ENCODE measurements at places on chromosomes 3 and 15.

GRCh38 chr3:46242120-46242519, at the start of gene CCR3:
TSS of gene CCR3 (plus strand) at chr3:46242460. CDS start at chr3:46265159, 22,699 bp downstream.
- no peak for DNase-seq

DNA sequence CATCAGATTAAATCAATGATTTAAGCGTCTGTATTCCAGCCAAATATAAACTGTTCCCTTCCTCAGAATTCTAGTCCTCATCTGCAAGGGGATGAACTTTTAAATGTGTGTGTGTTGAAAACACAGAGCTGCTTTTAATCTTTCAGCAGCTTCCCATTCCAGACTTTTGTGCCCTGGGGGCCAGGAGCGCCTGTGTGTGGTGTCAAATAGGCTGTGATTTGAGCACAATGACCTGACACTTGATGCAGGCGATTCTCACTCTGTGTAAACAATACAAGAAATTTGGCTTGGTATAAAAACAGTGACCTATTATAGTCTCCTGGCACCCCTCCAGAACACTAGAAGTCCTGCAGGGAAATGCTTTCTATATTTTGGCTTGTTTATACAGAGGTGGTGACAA, 274.6 kb upstream of the ROPN1 start:
- no peak for DNase-seq

DNA sequence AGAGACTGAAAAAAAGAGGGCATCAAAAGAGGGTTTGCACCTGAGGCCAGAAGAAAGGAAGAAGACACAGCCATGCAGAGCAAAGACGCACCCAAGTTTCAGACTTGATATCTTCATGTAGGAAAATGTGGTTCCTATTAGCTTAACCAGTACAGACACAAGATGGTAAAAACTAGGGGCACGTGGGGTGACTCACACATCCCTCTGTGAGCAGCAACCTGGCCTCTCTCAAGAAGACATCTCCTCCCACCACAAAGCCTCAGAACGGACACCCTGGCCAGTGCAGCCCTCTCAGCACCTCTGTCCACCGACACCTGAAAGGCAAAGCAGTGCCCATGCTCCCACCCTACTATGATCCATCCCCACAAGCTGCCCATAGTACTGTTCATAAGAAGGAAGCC, 33.3 kb downstream of the GLB1 start:
- DNase-seq = no peak

- no peak for DNase-seq
Observed at GRCh38 chr3:102090721-102091045, 241.4 kb downstream of the NFKBIZ start.

- no peak for DNase-seq
Observed at GRCh38 chr15:29770796-29771195, 51.5 kb downstream of the TJP1 start.

- DNase-seq = no peak
Observed at GRCh38 chr3:15277861-15278500, 54.4 kb downstream of the SH3BP5 start.

GRCh38 chr15:78675206-78675605, 34.2 kb upstream of the CHRNB4 start:
- no peak for DNase-seq

GRCh38 chr3:111739311-111739911, 119.7 kb upstream of the PHLDB2 start:
- no peak for DNase-seq

GRCh38 chr3:100047455-100048141, 66.7 kb downstream of the FILIP1L start:
- DNase-seq = no peak

DNA sequence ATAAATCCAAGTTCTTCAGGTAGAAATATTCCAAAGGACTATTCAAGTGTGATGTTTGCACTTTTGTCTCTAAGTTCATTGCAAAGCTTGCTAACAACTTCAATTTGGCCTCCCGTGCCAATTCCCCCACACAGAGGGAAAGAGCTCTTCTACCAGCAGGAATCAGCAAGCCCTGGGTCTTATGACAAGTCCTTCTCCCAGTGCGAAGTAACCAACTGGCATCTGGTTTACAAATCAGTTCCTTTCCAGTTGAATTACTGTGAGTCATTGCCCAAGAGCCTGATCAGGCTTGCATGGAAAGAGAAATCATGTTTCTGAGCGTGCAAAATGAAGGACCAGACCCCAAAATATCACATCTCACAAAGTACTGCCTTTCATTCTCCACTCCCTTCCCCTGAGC, 62.7 kb upstream of the SLCO3A1 start:
- no peak for DNase-seq

- no peak for DNase-seq
Observed at GRCh38 chr3:156109989-156110388, 10.4 kb upstream of the KCNAB1 start.

GRCh38 chr15:32715276-32715675, 2.5 kb upstream of the GREM1 start:
- DNase-seq = no peak

- DNase-seq = no peak
Observed at GRCh38 chr15:29456255-29456654, 186.6 kb upstream of the NSMCE3 start.

DNA sequence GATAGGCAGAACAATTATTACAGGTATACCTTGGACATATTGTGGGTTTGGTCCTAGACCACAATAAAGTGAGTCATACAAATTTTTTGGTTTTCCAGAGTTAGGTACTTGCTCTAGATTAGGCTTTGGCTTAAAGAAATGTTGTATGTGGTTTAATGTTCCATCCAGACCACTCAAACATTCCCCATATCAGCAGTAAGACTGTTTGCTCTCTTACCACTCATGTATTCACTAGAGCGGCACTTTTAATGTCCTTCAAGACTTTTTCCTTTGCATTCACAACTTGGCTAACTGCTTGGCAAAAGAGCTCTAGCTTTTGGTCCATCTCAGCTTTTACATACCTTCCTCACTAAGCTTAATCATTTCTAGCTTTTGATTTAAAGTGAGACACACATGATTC, 250.5 kb upstream of the SETMAR start:
- DNase-seq = no peak

DNA sequence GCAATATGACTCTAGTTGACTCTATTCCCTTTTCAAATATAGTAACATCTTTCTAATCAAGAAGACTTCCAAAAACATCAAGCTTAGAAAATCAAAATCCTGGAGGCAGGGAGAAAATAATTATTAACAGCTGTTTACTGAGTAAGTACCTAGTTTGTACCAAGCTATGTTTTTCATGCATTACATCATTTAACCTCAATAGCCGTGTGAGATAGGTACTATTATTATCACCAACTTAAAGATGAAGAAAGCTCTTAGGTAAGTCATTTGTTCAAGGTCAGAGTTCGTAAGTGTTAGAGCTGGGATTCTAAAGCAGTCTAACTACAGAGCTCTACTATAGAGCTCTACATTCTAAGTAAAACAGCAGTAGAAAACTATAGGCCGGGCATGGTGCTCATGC, 41.6 kb downstream of the GSK3B start:
- no peak for DNase-seq

GRCh38 chr3:177045222-177045621, 152.1 kb downstream of the TBL1XR1 start:
- DNase-seq = no peak

DNA sequence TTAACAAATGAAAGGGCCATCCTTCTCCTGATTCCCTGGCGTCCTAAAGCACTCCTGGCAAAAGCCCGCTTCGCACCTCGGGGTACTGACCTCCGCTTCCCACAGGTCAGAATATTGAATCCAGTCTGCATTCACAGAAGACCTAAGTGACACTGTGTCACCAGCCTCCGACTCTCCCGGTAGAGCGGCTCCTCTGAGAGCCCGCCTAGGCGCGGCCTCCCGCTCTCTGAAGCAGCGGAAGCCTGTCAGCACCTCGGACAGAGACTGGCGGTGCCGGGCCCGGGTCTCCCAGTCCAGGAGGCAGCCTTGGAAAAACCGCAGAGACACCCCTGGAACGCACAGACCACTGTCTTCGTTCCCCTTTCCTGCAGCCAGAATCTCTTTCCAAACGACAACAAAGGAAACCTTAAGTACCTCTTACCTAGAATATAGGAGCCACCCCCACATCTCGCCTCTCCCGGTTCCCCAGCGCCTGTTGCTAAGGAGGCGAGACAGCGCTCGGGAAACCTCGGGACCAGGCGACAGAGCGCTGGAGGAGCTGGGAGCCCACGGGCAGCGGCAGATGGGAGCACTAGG, 1.2 kb downstream of the GABRB3 start:
- peak; percentile 91 for DNase-seq

- no peak for DNase-seq
Observed at GRCh38 chr3:193902607-193903511, 233.1 kb upstream of the HES1 start.

GRCh38 chr3:178083906-178084866, 452.1 kb upstream of the KCNMB2 start:
- DNase-seq = no peak

- no peak for DNase-seq
Observed at GRCh38 chr3:23886311-23886710, 30.5 kb downstream of the NKIRAS1 start.

DNA sequence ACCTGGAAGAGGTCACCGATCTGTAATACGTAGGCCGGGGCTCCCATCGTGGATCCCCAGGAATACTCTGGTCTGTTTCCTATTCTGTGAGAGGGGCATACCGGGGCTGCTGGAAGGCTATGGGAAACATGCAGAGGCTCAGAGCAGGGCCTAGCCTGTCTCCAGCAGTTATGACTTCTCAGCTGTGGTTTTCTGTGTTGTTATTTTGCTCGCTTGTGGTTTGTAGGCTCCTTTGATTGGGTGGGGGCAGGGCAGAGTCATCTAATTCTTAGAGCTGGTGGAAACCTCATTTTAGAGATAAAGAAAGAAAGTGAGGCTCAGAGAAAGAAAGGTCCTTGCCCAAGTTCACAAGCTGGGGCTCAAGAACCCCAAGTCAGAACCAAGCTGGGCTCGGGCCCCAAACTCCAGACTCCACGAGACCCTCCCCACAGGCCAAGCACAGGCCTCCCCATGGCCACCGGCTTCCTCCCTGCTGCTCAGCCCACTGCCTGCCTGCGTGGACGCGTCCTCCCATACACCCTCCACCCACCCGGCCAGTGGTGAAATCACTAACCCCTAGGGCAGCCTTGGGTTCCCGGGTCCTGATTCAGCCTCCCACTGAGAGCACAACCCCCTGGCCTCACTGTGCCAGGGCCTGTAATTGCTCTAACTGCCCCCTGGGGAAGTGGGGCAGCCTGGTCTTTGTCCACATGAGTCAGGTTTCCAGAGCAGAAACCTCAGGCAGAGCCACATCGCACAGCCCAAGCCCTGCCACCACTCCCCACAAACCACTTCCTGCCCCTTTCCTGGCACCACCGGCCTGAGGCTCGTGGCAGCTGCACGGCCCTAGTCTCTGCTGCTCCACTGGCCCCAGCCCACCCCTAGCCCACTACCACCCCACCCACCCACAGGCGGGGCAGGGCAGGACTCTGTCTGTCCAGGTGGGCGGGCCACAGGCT, 270.8 kb downstream of the UACA start:
- no peak for DNase-seq

GRCh38 chr3:55717481-55717880, 230.4 kb upstream of the WNT5A start:
- no peak for DNase-seq

DNA sequence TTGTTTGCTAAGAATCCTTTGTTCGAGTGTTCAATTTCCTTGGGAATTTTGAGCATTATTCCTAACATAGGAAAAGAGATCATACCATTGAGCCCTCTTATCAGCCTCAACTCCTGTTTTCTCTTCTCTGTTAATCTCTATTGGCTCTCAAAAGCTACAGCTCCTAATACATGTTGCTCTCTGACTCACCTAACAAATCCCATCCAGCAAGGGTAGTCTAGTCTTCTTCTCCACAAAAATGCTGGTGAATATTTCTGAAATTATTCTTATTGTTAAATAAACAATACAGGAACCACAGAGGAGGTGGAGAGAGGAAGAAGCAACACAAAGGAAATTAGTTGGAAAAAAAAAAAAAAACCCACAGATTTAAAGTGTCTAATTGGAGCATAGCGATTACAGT, 325.8 kb upstream of the NAALADL2 start:
- DNase-seq = no peak

GRCh38 chr3:160475884-160476283, 26.3 kb upstream of the TRIM59 start:
- no peak for DNase-seq

DNA sequence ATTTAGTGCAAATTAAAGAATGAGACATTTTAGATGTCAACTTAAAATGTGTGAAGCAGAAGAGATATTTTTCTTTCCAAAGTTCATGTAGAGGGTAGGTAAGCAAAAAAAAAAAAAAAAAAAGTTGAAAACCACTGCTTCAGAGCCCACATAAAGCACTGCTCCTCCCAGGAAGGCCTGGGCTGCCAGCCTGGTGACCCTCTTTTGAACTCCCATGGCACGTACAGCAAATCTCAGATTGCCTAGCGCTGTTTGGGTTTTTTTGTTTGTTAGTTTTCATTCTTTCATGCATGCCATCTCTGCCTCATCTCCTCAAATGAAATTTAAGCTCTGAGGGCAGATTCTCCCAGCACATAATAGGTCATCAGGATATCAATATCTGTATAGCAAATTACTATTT, 120.1 kb downstream of the SRGAP3 start:
- DNase-seq = no peak

DNA sequence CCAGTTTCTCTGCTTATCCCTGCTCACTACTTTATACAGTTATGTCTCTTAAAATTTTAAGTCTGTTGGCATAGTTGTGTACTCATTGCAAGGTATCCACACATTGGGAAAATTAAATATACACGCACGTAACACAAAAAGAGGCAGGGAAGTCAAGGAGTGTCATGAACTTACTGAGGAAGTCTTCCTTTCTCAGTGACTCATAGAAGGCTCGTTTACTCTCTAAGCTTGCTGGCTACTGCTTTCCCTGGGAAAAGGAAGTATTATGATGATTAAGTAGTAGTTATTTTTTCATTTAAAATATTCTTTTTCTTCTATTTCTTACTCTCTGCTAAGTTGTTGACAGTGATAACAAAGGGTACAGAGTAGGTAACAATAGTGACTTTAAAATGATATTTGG, 287.3 kb downstream of the UBE2E2 start:
- no peak for DNase-seq

DNA sequence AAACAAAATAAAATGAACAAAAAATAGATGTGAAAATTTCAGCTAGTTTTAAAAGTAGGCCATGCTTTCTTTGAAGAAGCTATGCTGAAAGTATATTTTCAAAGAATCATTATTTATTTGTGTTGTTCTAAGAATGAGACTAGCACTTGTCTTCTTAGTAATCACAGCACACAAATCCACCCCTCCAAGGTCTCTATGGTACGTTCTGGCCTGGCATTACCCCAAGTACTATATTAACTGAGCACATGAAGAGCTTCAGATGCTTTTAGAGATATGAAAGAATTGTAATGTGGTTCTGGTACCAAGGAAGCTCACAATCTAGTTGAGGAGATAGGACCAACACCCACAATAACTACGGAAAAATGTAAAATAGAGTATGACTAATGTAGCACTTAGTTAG, 416.5 kb downstream of the PLCL2 start:
- DNase-seq = no peak

- DNase-seq = no peak
Observed at GRCh38 chr3:132079147-132079546, 44.3 kb upstream of the CPNE4 start.

- DNase-seq = no peak
Observed at GRCh38 chr3:37015642-37016041, 22.3 kb downstream of the MLH1 start.

Data from WTC11 (cell line).